ENCODE measurements at places on chromosomes 13 and 19.
A peak's percentile ranks its signal among the peaks of the same experiment; 100 is the strongest.

- no peak for DNase-seq
These were observed 1.2 kb downstream of the RPS19 start for GRCh38 chr19:41861116-41861768.

DNA sequence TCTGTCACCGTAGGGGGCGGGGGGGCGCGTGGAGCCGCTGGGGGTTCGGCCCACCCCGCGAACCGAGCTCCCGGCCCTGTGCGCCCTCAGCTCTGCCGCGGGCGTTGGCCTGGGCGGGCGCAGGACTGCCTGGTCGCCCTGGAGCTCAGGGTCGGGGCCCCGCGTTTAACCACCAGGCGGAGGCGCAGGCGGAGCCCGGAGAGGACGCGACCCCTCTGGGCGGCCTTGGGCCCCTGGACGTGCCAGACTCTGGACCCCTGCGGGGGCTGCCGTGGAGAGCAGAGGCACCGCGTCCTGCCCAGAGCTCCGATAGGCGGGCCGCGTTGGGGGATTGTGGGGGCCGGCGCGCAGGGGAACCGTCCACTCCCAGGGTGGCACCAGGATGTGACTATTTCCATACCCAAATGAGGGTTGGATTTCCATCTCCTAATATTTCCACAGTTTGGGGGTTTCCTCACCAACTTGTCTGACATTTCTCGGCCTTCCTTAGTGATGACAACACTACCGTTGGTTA lies 13.0 kb upstream of the USP29 start:
- no peak for DNase-seq

GRCh38 chr13:49481788-49482187 lies 14.0 kb upstream of the PHF11 start:
- no peak for DNase-seq

DNA sequence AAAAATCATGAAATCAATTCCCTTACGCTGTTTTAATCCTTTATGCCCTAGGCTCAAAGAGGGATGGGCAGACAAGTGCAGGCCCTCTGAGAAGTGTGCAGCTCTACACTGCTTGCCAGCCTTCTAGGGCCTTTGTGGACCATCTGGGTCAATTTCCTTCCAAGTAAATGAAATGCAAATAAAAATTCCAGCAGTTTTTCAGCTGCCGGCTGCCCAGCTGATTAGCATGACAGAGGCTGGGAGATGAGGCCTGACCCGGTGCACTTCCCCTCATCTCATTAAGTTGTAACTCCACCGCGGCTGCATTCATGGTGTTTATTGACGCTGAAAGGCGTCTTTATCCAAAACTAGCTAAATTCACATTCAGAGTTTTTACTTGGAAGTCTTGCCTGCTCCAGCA lies 47.5 kb upstream of the GSX1 start:
- DNase-seq = peak; percentile 42

- DNase-seq = peak; percentile 81
These were observed 18.7 kb downstream of the ACTN4 start for GRCh38 chr19:38665950-38666662.

DNA sequence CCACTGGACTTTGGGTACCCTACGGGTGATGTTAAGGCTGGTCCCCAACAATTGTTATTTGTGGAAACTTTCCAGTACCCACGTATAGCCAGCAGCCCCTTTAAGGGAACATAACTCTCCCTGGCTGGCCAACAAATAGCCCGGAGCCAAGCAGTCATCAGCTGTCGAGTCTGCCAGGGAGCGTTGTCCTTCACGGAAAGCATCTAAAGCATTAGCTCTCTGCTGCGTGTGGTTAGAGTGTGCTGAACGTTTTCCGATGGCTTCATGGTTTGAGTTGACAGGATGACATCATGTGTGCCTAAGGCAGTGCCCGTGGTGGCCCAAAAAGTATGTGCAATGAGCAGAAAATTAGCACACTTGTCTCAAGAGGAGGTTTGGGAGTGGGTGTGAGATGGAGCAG lies 3.3 kb upstream of the ZNF556 start:
- no peak for DNase-seq
